Vein endothelial cell (primary cell): ENCODE measurements at places on chromosomes 1 and 21. TPM values are rescaled to one million over a fixed set of nuclear protein-coding genes. Genes with fewer than 3 reads are reported as not detected.

Gene RBM11
- not detected in 2 replicates for total RNA-seq

Gene CHRNB2
- total RNA-seq, result under 0.01 TPM in 1 of 2 replicates, not detected in the other

Gene MNDA
- not detected in 2 replicates for total RNA-seq

Gene CFAP107
- not detected in 2 replicates for total RNA-seq

Gene SPRR2F
- not detected in 2 replicates for total RNA-seq

Gene RGS5
- total RNA-seq, result 14.9 and 30.1 TPM in 2 replicates

Gene GFI1
- under 0.01 TPM in 1 of 2 replicates, not detected in the other for total RNA-seq

Gene KCNN3
- 1.2 and 2.3 TPM in 2 replicates for total RNA-seq

Gene SLC16A4
- total RNA-seq, result 1.4 and 1.6 TPM in 2 replicates
